ENCODE measurements at places on chromosomes 11 and 22. TPM values are rescaled to one million over a fixed set of nuclear protein-coding genes. Genes with fewer than 3 reads are reported as not detected.

DNA sequence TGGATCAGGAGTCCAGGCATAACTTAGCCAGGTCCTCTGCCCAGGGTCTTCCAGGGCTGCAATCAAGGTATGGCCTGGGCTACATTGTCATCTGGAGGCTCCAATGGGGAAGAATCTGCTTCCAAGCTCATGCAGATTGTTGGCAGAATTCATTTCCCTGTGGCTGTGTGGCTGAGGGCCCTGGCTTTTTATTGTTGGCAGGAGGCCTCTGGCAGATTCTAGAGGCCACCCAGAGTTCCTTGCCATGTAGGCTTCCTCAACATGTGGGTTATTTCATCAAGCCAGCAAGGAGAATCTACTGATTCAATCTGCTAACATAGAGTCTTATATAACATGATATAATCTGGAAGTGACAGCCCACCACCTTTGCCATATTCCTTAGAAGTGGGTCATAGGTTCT is 16.4 kb upstream of the EP300 start:
- DNase-seq = no peak

- DNase-seq = no peak
These were observed 244.3 kb downstream of the FAM76B start for GRCh38 chr11:95545116-95545875.

Gene BDNF
- total RNA-seq = 2.4 TPM

GRCh38 chr22:27666272-27666997 is 135.1 kb downstream of the MN1 start:
- DNase-seq = no peak

DNA sequence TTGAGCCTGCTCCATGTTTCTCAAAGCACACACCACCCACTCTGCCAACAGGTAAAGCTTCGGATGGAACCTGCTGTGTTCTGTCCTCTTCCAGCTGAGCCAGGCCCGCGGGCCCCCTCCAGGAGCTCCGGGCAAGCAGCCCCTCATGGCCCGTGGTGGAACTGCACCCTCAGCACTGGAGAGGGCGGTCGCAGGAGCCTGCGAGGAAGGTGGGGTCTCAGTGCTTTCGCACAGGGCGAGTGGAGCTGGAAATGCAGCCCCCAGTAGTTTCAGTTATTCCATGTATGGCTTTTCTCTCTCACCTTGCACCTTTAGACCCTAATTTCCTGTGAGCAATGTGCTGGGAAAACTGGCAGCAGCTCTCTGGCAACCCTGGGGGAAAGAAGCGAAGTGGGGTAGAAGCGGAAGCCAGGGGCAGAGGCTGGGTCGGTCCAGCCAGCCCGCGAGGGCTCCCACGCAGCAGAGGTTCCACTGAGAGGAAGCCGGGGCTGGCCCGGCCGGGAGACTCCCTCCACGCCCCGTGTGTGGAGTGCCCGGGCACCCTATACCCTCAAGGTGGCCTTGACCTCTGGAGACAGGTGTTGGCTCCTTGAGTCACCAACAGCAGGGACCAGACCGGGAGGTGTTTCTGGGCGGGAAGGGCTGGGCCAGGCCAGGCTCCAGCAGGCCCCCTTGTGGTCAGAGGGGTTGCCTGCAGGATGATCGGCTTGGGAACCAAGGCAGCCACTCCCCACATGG is 119.9 kb upstream of the TMEM45B start:
- DNase-seq = peak; percentile 53

- DNase-seq = no peak
These were observed 145.0 kb upstream of the ARHGAP20 start for GRCh38 chr11:110856996-110857812.

GRCh38 chr11:70335511-70335910 is 62.8 kb upstream of the CTTN start:
- DNase-seq = no peak

DNA sequence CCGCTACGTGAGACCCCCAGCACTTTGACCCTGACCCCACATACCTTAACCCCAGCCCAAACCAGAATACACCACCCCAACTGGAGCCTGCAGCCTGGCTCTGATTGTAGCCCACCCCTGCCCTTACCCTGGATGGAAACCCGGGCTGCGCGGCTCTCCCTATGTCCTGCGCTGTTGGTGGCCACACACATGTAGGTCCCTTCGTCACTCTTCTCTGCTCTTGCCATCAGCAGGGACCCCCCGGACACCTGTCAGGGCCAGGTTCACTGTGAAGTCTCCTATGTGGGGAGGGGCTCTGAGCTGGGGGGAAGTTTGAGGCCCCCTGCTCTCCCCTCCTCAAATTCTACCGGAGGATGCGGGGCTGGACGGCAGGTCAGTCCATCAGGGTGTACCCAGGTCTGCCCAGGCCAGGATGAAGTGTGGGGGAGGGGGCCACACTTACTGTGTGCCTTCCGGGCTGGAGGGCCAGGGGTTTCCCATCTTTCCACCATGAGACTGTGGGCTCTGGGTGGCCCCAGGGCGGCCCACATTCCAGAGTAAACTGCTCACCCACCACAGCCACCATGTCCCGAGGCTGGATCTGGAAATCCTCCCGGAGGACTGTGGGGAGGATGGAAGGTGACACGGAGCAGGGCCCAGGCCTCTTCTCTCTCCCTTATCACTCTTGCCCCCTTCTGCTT is 1.5 kb downstream of the ROBO4 start:
- DNase-seq = no peak

- peak; percentile 81 for DNase-seq
These were observed 87.0 kb upstream of the BLID start for GRCh38 chr11:122202951-122203456.

Gene OTOG
- total RNA-seq = not detected

DNA sequence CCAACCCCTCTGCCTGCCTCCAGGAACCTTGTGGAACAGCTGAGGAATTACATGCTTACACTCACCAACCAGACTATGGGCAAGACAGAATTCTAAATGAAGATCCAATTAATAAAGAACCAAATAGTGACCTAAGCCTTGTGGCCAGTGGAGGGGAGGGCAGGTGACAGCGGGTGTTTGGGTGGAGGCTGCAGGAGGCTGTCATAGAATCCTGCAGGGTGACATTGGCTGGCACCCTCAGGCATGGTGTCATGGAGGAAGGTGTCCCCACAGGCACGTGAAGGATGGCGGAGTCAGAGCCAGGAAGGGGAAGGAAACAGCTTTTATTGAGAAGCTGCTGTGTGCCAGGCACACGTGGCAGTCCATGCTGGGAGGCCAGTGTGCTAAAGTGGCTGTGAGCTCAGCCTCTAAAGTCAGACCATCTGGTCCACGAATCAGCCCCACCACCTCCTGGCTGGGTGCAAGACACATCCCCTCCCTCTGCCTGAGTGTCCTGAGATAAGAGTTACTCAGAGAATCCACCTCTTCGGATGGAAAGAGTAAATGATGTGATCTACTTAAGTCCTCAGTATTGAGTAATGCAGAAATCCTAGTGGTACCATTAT is 8.7 kb downstream of the MYO18B start:
- DNase-seq = no peak

DNA sequence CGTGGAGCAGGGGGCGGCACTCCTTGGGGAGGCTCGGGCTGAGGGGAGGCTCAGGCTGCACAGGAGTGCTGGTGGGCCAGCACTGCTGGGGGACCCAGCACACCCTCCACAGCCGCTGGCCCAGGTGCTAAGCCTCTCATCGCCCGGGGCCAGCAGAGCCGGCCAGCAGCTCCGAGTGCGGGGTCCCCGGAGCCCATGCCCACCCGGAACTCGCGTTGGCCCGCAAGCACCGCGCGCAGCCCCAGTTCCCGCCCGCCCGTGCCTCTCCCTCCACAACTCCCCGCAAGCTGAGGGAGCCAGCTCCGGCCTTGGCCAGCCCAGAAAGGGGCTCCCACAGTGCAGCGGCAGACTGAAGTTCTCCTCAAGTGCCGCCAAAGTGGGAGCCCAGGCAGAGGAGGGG is 2266.8 kb downstream of the LRRC4C start:
- no peak for DNase-seq

DNA sequence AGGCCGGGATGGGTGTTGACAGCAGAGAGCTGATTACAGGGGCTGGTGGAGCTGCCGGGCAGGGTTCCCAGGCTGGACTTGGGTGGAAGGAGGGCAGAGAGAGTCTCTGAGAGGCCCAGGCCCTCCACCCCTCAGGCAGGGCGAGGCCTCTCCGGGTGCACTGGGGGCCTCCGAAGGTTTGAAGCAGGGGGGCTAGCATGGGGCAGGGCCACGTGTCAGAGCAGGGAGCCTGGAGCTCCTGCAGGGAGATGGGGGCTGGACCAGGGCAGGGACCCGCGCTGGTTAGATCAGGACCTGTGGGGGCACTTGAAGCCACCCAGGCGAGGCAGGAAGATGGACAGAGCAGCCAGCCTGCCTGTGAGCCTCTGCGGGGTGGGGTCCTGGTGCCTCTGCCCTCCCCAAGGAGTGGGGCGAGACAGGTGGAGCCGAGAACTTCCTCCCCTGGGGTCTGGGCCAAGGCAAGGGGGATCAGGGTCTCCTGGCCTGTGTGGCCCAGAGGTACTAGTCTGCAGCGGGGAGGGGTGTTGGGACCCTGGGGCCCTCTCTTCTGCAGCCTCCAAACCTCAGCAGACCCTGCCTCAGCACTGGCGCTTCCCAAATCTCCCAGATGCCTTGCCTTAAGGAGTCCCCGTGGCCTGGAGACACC is 911 bp downstream of the PANX2 start:
- DNase-seq = no peak

DNA sequence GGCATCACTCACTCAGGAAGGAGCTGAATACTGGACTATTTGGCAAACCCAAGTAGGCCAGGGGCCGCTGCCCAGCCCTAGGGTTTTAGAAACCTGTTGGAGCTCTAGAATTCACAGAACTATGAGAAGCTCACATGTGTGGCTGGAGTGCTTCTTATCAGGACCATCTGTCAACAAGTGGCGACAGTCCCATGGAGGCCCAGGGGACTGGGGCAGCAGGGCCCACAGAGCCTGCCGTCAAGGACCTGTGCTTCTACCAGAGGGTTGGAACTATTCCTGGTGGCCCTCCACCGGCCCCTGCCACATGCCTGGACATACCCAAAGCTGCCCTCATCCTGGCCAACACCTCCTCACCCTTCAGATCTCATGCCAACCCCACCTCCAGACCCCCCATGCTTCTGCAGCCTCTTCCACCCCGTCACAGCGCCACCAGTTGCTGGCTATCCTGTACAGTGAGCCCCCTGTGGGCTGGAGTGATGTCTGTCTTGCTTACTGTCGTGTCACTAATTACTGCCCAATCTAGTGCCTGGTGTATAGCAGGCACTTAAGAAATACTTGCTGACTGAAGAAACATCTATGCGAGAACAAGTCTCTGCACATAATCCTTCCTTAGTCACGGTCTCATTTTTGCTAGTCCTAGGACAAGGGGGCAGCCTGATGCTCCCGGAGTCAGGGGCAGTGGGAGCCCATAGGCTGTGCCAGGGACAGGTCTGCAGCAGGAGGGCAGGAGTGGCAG is 27.2 kb upstream of the RASL10A start:
- DNase-seq = no peak

GRCh38 chr11:72930008-72930407 is 115.8 kb downstream of the ATG16L2 start:
- no peak for DNase-seq
